Activated CD4-positive, alpha-beta T cell treated with anti-CD3 and anti-CD28 coated beads, Interleukin-2, amount 10 ng/mL, durations not matched to agents 24 days and 14 days (primary cell): ENCODE measurements at places on chromosomes 16 and 17. TPM values are rescaled to one million over a fixed set of nuclear protein-coding genes. Genes with fewer than 3 reads are reported as not detected.

Gene ACE
- 0.26 TPM in 1 of 2 replicates, not detected in the other for total RNA-seq

Gene CES4A
- total RNA-seq = 27.0 and 27.5 TPM in 2 replicates

Gene CDT1
- total RNA-seq = 93.2 and 98.3 TPM in 2 replicates

Gene KIF18B
- 42.1 and 42.7 TPM in 2 replicates for total RNA-seq

Gene CBFA2T3
- total RNA-seq = not detected in 2 replicates

Gene KRT40
- total RNA-seq = not detected in 2 replicates

Gene DHX40
- total RNA-seq = 17.0 and 20.5 TPM in 2 replicates

Gene LPCAT2
- total RNA-seq = 1.8 and 3.7 TPM in 2 replicates

Gene CSH2
- not detected in 2 replicates for total RNA-seq

Gene VAT1L
- not detected in 2 replicates for total RNA-seq

Gene ESRP2
- 0.07 and 0.09 TPM in 2 replicates for total RNA-seq

Gene CFAP97D1
- total RNA-seq = not detected in 2 replicates

Gene TIMP2
- 0.54 and 0.64 TPM in 2 replicates for total RNA-seq

Gene BCL6B
- total RNA-seq = 0.90 and 0.91 TPM in 2 replicates

Gene TNFSF13
- 2.4 and 3.5 TPM in 2 replicates for total RNA-seq

Gene GP1BA
- not detected in 2 replicates for total RNA-seq

Gene TEKT5
- not detected in 2 replicates for total RNA-seq

Gene CD300H
- total RNA-seq = not detected in 2 replicates

Gene CACNG1
- not detected in 2 replicates for total RNA-seq

Gene AHSP
- not detected in 2 replicates for total RNA-seq

Gene EXOSC6
- 38.0 and 39.2 TPM in 2 replicates for total RNA-seq

Gene SLC9A5
- 5.3 TPM in 2 replicates for total RNA-seq

Gene FAM171A2
- total RNA-seq = 0.21 and 0.26 TPM in 2 replicates

Gene HAP1
- total RNA-seq = 0.02 and 0.05 TPM in 2 replicates

Gene TRIM72
- total RNA-seq = 0.05 and 0.09 TPM in 2 replicates

Gene KRT33B
- not detected in 2 replicates for total RNA-seq

Gene ZG16
- total RNA-seq = not detected in 2 replicates

Gene JMJD6
- total RNA-seq = 82.5 and 86.3 TPM in 2 replicates

Gene TMEM238L
- total RNA-seq = not detected in 2 replicates

Gene ZACN
- 4.1 TPM in 2 replicates for total RNA-seq

Gene IKZF3
- 14.7 and 15.9 TPM in 2 replicates for total RNA-seq

Gene C17orf67
- total RNA-seq = 3.7 and 4.4 TPM in 2 replicates

Gene ABCA10
- total RNA-seq = 0.24 and 0.37 TPM in 2 replicates

Gene RDM1
- 2.6 and 2.9 TPM in 2 replicates for total RNA-seq

Gene HOXB9
- 0.21 and 0.30 TPM in 2 replicates for total RNA-seq

Gene TRIM47
- total RNA-seq = 25.2 and 33.2 TPM in 2 replicates

Gene TAC4
- total RNA-seq = not detected in 2 replicates

Gene IGSF6
- not detected in 2 replicates for total RNA-seq

Gene KRTAP2-1
- total RNA-seq = not detected in 2 replicates

Gene CEP295NL
- total RNA-seq = 0.56 TPM in 1 of 2 replicates, not detected in the other

Gene OR1A1
- not detected in 2 replicates for total RNA-seq
